Nucleus accumbens (tissue), 56 donors: ENCODE measurements at places on chromosomes 1 and 21.

- DNase-seq: no peak
Observed at GRCh38 chr1:174998569-174999215, 1.1 kb upstream of the CACYBP start.

DNA sequence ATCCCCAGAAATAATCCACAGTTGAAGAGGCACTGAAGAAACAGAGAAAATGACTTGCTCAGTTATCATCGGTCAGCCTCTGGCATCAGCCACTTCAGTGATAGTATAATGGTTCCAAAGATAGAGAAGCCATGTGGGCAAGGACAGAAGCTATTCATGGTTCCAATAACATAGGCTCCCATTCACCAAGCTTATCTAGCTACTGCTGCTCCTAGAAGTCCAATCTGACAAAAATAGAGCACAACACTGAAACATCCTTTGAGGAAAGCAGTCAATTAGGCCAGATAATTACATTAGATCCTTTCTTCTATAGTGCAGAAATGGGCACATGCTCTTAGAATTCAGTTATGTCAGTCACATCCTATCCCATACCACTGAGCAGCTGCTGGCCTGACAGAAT lies 33.5 kb upstream of the CRB1 start:
- no peak for DNase-seq

DNA sequence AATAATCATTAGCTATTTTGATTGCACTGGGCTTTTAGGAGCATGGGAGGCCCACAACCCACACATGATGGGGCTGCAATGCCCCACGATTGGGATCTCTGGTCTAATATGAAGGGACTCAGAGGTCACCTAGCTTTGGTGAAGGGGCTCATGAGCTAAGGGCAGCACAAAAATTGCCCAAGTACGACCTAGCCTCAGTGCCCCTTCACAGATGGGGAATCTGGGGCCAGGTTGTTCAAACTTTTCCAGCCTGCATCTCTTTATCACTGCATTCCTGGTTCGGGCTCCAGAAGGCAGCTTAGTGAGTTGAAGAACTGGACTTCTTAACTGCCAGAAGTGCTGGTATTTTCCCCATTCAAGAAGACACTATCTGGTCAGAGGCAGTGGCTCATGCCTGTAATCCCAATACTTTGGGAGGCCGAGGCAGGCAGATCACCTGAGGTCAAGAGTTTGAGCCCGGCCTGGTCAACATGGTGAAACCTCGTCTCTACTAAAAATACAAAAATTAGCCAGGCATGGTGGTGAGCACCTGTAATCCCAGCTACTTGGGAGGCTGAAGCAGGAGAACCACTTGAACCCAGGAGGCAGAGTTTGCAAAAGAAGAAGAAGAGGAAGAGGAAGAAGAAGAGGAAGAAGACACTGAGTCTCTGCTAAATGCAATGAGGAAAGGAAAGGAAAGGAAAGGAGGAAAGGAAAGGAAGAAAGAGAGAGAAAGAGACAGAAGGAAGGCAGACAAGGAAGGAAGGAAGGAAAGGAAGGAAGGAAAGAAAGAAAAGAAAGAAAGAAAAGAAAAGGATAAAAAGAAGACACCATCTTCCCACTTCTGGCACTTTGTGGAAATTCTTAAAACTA lies 258.5 kb upstream of the IRF2BP2 start:
- DNase-seq: no peak

GRCh38 chr1:206550446-206550845 lies 43.1 kb downstream of the RASSF5 start:
- DNase-seq: no peak

DNA sequence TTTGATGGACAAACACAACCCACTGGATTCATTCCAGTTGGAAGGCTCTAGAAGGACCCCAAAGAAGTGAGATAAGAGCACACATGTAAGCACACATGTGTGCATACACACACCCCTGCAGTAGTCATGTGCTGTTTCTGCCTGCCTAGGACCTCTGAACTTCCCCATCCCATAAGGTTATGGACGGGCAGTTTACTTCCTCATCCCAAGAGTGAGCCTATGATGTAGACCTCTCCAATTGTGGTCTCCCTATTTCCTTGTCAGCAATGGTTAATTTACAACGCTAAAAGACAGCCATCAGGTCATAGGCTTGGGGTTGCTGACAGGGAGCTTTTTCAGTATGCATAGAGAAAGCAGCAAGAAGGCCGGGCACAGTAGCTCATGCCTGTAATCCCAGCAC lies 15.4 kb upstream of the ADAR start:
- no peak for DNase-seq

GRCh38 chr21:46641656-46642055 lies 6.2 kb downstream of the PRMT2 start:
- DNase-seq: no peak

DNA sequence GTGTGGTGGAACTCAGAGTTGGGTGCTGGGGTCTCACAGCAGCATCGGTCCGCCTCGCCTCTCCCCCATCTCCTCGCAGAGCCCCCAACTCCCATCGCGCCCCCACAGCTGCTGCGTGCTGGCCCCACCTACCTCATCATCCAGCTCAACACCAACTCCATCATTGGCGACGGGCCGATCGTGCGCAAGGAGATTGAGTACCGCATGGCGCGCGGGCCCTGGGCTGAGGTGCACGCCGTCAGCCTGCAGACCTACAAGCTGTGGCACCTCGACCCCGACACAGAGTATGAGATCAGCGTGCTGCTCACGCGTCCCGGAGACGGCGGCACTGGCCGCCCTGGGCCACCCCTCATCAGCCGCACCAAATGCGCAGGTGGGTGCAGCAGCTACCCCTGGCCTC lies 24.2 kb downstream of the PTPRU start:
- no peak for DNase-seq

DNA sequence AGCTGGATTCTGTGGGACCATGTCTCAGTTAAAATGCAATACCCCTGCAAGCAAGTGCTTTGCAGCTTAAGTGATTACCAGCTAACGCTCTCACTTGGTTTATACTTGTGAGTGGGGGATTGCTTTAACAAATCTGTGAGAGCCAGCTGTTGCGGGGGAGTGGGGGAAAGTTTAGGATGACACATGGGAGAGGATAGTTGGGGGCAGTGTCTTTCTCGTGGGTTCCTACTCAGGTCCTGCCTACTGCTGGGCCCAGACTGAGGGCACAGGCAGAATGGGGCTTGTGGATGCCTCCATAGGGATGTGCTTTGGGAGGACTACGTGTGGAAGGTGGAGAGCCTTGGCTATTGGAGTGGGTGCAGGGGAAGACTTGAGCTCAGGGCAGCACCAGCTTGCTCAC lies 60.1 kb downstream of the ELK4 start:
- DNase-seq: no peak

- DNase-seq: no peak
Observed at GRCh38 chr1:198929961-198930599, 291.2 kb downstream of the PTPRC start.

DNA sequence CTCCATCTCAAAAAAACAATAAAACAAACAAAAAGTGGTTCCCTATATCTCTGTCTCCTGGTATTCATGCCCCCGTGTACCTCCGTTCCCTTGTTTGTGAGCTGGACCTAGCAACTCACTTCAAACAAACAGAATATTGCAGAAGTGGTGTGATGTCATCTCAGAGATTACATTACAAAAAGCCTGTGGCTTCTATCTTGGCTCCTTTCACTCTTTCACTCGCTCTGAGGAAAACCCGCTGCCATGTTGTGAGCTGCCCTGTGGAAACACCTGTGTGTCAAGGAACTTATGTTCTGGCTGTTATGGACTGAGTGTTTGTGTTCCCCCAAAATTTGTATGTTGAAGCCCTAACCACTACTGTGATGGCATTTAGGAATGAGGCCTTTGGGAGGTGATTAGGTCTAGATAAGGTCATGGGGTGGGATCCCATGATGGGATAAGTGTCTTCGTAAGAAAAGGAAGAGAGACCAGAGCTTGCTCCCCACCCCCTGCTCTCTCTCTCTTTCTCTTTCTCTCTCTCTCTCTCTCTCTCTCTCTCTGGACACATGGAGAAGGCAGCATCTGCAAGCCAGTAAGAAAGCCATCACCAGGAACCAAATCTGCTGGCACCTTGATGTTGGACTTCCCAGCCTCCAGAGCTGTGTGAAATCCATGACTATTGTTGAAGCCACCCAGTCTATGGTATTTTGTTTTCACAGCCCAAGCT lies 7.4 kb upstream of the HYI start:
- no peak for DNase-seq

GRCh38 chr1:61687901-61688300 lies 37.0 kb downstream of the TM2D1 start:
- DNase-seq: no peak

GRCh38 chr1:181127898-181128453 lies 39.5 kb downstream of the IER5 start:
- DNase-seq: no peak

DNA sequence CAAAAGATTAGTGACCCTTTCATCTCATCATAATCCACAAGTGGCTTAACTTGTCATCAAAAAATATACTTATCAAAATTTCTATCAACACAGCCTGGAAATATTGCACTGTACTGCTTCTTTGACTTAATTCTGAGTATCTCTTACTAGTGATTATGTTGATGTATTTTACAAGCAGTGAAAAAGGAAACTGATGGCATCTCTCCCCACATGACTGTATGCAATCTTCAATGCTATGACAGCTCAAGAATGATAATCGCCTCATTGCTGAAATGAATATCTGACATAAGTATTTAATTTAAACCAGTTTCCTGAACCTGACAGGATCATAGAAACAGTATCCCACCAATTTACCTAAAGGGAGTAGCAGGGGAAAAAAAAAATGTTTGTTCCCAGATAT lies 79.5 kb downstream of the DPYD start:
- DNase-seq: no peak

DNA sequence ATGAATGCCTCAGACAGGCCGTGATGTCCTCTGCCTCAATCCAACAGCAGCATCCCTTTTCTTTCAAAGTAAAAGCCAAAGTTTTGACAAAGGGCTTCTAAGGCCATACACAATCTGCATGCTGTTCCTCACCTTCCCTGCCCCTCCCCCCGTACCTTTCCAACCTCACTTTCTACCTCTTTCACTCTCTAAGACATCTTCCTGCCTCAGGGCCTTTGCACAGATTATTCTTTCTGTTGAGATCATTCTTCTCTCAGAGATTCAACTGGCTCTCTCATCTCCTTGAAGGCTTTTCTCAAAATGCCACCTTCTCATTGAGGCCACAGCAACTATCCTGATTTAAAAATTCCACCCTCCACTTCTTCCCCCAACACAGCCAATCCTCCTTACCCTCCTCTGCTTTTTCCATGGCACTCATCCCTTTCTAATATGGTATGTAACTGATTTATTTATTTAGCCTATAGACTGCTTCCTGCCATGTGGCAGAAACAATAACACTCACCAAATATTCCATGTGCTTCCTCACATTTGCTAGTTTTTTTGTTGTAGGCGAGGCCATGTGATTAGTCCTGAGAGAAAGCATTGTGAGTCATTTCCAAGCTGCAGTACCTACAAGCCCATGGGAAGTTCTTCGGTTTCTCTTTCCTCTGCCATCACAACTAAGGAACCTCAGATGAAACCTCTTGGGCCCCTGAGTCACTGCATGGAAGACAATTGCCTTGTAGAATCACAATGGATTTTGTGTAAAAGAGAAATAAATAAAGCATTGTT lies 58.7 kb upstream of the GADD45A start:
- DNase-seq: no peak

- DNase-seq: no peak
Observed at GRCh38 chr1:64080941-64081562, 122.4 kb upstream of the UBE2U start.

DNA sequence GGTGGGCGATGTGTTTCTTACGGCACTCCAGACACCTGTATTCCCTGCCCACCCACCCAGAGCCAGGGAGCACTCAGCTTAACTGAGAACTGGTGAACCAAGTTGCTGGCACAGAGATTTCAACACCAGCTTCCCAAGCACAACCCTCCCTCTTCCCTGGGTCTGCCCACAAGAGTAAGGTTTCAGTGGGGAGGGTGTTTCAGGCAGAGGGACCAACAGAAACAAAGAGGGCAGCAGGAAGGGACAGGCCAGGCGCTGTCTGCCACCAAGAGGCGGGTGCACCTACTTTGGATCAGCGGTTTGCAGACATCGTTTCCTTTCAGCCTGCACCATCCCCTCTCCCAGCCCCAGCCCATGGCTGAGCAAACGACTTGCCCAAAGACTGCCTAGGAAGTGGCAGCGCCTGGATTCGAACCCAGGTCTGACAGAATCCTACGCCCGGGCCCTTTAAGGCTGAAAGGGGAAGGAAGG lies 21.9 kb upstream of the ALDH4A1 start:
- no peak for DNase-seq

DNA sequence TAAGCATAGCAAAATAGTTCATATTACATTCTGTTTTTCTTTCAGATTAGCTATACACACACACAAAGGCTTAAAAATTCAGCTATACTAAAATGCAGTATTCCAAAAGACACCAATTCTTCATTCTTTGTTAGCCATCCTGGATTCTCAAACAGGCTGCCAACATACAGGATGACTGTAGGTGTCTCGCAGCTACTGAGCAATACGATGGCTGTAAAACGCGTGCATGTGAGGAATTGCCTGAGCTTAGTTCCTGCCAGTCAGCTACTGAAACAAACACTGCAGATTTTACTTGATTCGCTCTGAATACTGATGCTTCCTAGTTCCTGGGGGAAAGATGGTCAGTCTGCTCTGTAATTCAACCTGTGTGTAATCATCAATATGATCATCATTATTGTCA lies 24.7 kb upstream of the HMGN1 start:
- DNase-seq: no peak

GRCh38 chr1:14500912-14501311 lies 97.6 kb upstream of the KAZN start:
- no peak for DNase-seq

DNA sequence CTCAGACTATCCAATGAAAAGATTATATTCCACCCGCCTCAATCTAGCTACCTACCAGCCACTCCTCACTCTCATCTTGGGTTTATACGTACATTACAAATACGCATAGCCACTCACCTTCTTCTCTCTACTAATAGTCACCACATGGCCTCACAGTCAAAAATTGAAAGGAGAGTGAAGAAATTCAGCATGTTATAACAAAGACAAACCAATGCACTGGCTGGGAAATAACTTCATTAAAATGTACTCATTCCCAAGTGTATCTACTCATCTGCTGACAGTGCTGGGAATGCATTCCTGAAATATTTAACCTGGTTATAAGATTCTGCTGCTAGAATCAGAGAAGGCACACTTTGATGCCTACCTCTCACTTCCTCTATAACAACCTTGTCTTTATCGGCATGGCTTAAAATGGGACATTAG lies 6.5 kb downstream of the ZNF644 start:
- no peak for DNase-seq

DNA sequence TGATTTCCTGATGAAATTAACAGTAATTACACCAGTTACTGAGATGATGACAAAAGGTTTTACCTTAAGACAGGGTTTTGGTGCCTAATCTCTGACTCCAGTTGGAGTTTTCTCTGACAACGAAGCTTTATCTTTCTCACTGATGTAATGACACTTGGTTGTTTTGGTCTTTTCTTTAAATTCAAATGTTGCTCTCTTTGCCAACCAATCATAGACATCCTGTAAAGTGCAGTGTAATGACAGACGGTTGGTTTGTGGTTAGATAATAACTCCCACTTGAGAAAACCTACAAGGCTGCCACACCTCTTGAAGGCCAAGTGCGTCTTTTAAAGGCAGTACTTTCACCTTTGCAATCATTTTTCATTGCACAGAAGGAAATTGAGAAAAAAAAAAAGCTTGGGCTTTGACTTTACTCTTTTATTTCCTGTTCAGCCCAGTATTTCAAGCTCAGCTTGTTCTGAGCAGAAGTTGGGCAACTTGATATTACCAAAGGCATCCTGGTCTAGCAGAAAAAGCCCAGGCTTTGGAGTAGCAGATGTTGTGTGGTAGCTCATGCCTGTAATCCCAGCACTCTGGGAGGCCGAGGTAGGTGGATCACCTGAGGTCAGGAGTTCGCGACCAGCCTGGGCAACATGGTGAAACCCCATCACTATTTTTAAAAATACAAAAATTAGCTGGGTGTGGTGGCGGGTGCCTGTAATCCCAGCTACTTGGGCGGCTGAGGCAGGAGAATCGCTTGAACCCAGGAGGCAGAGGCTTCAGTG lies 14.9 kb downstream of the PDIK1L start:
- no peak for DNase-seq
